ENCODE measurements at places on chromosomes 12 and 14.

DNA sequence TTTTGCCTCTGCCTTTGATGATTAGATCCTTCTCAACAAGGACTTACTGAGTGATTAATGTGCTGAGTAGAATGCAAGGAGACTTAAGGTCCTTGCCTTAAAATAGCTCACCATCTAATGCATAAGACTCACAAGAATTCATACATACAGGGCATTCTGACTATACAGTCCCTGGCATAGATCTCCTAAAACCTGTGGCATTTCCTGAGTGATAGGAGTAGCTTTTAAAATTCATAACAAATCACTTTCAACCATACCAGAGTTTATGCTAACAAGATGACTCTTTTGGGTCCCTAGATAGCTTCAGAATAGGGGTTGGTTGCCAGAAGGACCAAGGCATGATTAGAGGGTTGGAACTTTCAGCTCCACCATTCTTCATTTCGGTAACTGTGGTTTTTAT, 48.8 kb downstream of the STXBP6 start:
- DNase-seq, result no peak

GRCh38 chr12:101527682-101528081, 52.5 kb downstream of the SPIC start:
- DNase-seq, result no peak

DNA sequence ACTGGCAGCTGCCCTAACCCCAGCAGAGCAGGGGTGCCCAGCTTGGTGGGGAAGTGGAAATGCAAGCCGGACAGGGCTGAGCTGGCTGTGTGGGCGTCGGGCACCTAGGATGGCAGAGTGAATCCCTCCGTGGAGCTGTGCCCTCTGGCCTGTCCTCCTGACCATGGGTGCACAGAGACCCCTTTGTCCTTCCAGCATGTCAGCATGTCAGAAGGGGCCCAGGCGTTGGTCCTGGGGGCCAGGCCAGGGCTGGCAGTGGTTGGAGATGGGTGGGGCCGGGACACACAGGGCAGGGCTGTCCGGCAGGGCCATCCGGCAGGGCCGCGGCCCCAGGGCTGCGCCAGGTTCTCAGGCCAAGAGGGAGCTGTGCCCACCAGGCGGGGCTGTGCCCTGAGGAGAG, 8.8 kb upstream of the TEX22 start:
- DNase-seq, result peak; percentile 20

DNA sequence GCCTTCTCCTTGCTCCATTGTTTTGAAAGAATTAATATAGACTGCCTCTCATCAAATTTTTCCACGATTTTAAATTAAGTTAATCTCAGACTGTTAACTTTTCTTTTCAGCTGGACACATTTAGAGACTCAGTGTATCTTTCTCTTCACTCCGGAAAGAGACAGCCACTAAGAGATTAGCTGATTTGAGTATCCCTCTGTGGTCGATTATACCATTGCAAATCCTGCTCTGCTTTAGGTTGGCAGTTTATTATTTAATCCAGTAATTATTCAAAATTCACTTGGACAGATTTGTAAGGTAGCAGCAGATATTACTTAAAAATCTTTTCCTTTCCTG, 588 bp upstream of the TWF1 start:
- DNase-seq, result no peak

DNA sequence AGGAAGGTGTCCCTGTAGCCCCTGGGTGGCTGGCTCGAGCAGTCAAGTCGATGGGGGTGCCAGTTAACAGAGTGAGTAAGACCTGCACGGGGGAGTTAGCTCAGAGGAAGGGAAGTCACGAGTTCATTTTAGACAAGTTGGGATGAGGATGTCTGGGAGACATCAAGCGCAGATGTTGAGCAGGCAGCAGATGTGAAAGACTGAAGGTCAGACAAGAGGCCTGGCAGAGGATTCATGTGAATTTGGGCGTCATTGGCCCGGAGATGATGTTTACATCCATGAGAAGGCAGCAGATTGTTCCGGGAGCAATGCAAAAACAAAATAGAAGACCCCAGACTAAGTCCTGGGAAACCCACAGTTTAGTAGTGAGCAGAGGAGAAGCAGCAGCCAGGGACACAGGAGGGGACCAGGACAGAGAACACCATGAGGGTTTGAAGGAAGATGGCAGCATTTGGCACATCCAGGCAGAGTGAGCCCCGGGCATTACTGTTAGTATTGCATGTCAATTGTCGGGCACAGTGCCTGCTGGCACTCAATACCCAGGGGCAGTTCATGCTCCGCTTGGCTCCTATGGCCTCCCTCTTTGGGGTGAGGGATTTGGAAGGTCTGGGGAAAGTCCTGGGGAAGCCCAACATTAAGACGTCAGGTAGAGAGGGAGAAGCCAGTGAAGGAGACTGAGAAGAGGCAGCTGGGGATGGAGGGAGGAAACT, 15.1 kb downstream of the LTBP2 start:
- DNase-seq, result no peak

DNA sequence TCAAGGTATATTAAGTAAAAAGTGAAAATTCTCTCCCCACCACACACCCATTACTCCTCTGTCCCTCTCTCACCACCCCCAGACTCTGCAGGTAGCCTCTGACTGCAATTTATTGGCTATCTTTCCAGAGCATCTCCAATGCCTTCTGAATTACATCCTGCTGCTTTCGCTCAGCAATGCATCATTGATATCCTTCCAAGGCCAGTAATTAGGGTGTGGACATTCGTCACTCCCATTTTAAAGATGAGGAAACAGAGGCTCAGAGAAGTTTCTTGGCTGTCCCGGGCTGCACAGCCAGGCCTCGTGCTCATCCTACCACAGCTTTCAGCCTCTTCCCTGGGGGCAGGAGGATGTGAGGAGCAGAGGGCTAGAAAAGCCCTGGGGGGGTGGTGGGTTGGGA, 23.6 kb upstream of the PGF start:
- no peak for DNase-seq

- DNase-seq, result no peak
Observed at GRCh38 chr14:19902409-19902808, 18.0 kb upstream of the OR4K5 start.

DNA sequence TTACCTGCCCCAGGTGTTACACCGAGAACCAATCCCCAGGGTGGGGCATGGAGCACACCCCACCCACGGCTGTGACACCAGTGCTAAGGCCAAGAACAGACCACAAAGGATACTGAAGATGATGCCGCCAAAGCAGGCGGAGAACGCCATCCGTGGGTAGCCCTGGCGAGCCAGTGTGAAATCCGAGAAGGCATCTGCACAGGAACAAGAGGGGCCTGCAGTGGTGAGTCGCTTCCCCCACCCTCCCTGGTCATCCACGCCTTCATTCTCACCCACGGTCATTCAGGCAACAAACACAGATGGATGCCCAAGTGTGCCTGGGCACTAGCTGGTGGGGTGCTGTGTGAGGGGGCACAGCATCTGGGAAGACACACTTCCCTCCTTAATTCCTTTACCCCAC, 28.5 kb downstream of the SLC8B1 start:
- no peak for DNase-seq

Data from inflammatory macrophage treated with lipopolysaccharide for 1 hour (primary cell).